HT1080 (cell line): ENCODE measurements at places on chromosomes 1 and 21.

- DNase-seq, result no peak
Measured at GRCh38 chr1:158454537-158454936, 7.1 kb upstream of the OR10K1 start.

DNA sequence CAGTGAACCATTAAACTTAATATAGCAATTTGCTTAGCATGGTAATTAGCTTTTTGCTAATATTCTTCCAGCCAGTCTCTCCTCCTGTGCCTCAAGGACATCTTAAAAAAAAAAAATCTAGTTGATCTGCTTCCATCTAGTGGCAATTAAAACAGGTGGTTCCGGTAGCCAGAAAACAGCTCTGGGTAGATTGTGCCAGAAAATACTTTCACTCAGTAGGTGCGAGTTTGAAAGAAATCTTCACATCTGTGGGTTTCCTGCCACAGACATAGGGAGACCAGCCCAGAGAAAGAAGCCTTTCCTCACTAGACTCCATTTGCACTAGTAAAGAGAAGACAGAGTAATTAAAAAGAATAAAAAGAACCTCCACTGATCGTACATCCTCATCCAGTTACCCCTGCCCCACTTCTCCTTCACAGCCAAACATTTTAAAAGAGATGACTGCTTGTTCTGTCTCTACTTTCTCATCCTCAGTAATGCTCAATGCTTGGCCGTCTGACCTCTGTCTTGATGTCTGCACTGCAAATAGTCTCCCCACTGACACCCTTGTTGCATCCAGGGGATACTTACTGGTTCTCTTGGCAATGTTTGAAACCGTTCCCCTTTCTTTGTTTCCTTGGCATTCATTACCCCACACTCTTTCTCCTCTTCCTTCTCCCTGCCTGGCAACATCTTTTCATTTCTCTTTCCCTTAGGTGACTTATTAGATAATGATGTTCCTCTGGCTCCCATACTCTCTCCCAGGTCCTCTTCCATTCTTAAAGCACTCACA lies 16.9 kb downstream of the SELL start:
- no peak for DNase-seq

- no peak for DNase-seq
Measured at GRCh38 chr1:68151690-68152089, 80.6 kb downstream of the WLS start.

DNA sequence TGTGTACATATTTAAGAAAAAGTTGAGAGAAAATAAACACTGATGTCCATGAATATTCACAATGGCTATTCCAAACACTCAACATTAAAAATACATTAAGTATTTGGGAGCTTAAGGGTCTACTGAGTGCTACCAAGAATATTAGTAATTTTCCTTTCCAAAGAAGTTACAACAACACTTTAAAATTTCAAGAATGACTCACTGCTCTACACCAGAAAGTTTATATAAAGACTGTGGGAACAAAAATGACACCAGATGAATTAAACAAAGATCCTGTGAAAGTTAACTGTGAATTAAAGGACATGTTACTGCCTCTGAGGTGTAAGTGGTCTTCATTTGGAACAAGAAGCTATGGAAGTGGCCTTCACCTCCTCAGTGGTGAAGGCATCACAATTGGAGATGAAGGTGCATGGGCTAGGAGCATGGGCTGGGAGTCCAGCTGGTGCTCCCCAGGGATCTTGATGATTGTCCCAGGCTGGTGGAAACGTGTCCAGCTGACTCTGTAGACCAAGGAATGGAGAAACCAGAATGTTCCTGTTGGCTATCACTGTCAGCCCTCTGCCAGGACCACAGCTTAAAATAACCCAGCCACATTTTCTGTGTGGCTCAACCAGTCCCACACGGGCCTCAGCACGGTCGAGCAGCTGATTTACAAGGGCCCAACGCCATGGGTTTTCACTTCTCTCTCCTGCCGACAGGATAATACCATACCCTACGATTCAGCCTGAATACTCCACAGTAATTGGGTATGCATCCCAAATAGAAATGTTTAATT lies 28.8 kb downstream of the TAF5L start:
- DNase-seq, result no peak

- peak; percentile 39 for DNase-seq
Measured at GRCh38 chr1:175154629-175155472, 37.7 kb downstream of the KIAA0040 start.

- DNase-seq, result peak; percentile 96
Measured at GRCh38 chr1:35448344-35448801, 108.8 kb downstream of the KIAA0319L start.

DNA sequence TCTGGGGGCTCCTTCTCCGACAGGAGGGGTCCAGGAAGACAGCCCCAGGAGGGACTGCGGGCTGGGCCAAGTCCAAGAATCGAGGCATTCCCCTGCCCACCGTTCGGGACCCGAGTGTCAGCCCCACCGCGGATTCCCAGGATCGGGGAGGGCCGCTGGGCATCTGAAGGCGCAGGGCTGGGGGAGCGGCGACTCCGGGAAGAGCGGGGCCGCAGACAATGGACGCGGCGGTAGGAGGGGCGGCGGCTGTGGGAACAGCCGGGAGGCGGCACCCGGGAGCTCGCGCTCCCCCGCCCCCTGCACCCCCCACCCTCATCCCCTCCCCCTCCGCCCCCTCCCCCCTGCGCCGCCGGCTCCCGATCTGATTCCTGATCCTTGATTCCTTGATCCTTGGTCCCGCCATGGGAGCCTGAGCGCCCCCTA lies at the start of gene VANGL2:
Gene VANGL2 (plus strand): TSS at position 342 of the 423 bp plus-strand sequence. CDS start 15,274 bp downstream, outside the sequence.
- peak; percentile 61 for DNase-seq

- DNase-seq, result no peak
Measured at GRCh38 chr1:41588334-41588875, 103.9 kb upstream of the EDN2 start.

GRCh38 chr1:219123036-219123435 lies 50.6 kb upstream of the LYPLAL1 start:
- no peak for DNase-seq

DNA sequence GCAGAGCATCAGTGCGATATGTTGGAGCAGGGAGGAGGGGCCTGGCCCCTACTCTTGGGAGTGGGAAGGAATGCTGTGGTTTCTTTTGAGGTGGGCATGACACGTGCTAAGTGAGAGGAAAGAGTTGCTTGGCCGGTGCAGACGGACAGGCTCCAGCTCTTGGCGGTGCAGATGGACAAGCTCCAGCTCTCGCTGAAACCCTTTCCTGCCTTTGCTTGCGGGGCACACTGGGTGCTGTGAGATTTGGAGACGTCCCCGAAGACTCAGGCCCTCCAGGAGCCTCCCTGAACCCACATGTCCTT lies 15.9 kb downstream of the PDXK start:
- DNase-seq, result no peak

- DNase-seq, result peak; percentile 17
Measured at GRCh38 chr1:234617986-234618736, 8.2 kb upstream of the IRF2BP2 start.

DNA sequence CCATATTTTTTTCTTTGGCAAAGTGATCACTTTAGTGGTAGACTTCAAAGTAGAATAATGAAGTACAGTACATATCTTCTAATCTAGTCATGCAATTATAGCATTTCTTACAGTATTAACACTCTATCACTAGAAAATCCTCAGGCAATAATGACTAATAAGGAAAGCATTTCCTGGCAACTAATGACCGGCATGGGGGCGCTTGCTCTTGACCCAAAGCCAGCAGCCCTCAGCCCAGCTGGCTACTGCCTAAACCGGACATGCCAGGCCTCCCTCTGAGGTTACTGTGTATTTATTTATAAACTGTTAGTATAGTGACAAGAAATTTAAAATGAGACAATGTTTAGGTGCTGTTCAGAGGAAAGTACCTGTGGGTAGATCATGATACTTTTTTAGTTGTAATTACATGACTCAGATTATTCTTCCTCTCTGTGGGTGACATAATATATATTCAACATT lies 633.8 kb downstream of the PTPRC start:
- DNase-seq, result peak; percentile 96

- DNase-seq, result peak; percentile 47
Measured at GRCh38 chr21:18840239-18840638, 436.7 kb upstream of the TMPRSS15 start.

GRCh38 chr1:119884711-119885110 lies 11.6 kb downstream of the ADAM30 start:
- DNase-seq, result no peak

DNA sequence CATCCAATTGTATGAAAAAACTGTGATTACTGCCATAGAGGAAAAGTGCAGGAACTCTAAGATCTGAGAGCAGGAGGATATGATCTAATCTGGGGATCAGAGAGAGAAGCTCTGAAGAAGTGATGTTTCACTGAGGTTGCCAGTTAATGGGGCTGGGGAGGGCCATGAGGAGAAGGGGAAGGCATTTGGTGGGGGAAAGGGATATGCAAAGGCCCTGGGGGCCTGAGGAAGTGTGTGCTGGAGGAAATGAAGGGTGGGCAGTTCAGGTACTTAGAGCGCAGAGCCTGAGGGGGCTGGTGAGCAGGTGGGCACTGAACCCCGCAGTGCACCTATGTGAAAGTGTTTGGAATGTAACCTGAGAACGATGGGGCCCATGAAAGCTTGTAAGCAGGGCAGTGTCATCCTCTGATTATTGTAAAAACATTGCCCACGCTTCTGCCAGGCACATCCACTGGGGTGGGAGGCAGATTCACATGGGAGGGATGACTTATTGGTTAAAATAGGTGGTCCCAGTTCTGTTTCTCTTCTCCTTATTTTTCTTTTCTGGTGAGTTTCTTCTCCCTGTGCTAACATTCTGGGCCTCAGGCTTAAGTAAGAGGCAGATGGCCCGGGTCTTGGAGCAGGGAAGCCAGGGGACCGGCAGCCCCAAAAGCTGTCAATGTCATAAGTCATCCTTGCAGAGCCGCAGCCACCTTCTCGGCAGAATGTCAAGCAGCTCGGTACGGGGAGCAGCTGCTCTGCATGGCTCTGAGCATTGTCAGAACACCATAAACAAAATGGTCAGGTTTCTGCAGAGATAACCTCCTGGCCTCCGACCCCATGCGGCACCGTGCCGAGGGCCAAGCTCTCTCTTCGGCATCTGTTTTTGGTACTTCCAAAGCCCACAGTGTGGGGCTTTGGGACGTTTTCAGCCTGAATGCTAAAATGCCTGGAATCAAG lies 492.0 kb upstream of the VAMP3 start:
- DNase-seq, result no peak

DNA sequence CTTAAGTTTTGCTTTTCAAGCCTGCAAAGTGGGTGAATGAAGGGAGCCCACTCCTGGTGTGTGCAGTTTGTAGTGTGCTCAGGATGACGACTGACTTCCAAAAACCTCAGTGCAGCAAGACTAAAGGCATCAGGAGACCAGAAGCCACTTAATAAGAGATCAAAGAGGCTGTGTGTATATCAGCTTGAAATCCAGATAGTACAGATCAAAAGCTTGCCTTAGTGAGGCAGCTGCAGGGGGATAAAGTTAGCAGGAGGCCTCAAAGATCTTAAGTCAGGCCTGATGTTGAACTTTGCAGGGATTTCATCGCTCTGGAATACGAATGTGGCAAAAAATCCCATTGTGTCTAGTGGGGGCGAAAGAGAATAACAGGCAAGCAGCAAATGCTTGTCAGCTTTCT lies 99.8 kb downstream of the PATJ start:
- no peak for DNase-seq

- no peak for DNase-seq
Measured at GRCh38 chr1:38034871-38035270, 11.7 kb downstream of the POU3F1 start.

- no peak for DNase-seq
Measured at GRCh38 chr1:246503341-246503740, 3.7 kb downstream of the SMYD3 start.

- no peak for DNase-seq
Measured at GRCh38 chr1:21572221-21572620, 63.0 kb downstream of the ALPL start.

DNA sequence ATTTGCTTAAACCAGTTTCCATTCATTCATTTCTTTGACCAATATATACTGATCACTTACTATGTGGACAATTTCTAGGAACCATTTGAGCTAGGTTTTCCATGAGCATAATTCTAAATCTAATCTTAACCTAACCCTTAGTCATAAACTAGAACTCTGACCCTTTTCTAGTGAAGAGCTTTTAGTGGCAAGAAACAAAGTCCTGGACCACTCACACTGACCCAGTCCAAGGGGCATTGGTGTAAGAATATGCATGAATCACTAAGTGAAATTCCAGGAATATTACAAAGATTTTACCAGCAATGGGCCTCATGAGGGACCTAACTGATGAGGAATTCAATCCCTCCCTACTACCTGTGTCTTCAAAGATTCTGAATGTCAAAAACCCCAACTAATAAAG lies 40.6 kb upstream of the SLC2A1 start:
- DNase-seq, result no peak

DNA sequence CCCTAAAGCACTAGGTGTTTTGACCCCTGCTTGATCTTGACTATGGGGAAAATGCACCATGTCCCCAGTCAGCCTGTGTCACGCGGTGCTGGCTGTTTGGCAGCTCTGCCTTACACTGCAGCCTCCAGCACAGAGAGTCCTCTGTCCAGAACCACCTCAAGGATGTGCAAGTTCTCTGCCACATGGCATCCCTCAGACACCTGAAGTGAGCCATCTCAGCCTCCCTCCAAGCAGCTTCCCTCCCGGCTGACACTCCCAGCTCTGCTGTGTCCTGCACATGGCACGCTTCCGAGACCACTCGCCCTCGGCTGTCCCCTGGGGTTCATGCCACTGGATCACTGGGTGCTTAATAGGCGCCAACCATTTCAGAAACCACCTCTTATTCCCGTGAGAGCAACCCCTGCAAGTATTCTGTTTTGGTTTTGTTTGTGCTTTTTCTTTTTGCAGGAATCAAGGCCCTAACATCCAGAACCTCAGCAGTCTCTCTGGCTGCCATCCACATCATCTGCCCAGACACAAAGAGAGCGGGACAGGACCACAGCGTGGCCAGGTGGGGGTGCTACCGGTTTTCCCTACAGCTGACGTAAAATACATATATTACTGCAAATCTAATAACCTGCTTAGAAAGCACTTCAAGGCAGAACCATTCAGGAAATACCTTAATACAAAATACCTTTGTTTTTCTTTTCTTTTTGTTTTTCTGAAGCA lies 45.7 kb downstream of the CAPZB start:
- DNase-seq, result no peak
